ENCODE measurements at places on chromosomes 6 and 20. TPM values are rescaled to one million over a fixed set of nuclear protein-coding genes. Genes with fewer than 3 reads are reported as not detected.

GRCh38 chr6:28449056-28449455 lies 5.8 kb upstream of the ZSCAN23 start:
- no peak for DNase-seq

GRCh38 chr6:140773276-140773675 lies 1359.4 kb upstream of the GJE1 start:
- DNase-seq: no peak

GRCh38 chr20:44858606-44859360 lies 26.7 kb upstream of the YWHAB start:
- DNase-seq: no peak

ZC2HC1B gene
- not detected for total RNA-seq

All from left lobe of liver (tissue), 2 donors.